Fibroblast of lung (primary cell): ENCODE measurements at places on chromosomes 7 and 10. TPM values are rescaled to one million over a fixed set of nuclear protein-coding genes. Genes with fewer than 3 reads are reported as not detected.
A peak's percentile ranks its signal among the peaks of the same experiment; 100 is the strongest.

CYP17A1 gene
- not detected in 2 replicates for total RNA-seq

- DNase-seq, result no peak
Measured at GRCh38 chr10:83680470-83680891, 458.8 kb upstream of the GHITM start.

- no peak for DNase-seq
Measured at GRCh38 chr7:127616724-127617123, 1.2 kb downstream of the PAX4 start.

DNA sequence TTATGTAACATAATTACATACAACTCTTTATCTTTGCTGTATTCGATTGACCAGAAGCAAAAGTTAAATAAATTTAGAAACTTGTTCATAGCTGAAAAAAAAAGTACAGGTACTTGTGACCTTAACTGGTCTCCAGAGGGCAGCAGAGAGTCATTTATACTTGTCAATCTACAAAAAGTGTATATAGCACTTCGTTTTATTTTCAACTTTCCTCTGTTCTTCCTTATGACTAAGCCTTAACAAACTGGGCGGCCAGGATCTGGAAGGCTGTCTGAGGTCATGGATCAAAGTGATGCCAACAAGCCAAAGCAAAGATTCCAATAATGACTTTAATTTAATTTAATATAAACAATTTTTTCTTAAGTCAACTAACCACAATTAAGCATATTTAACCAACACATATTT lies 29.8 kb downstream of the C10orf67 start:
- peak; percentile 73 for DNase-seq
